Fibroblast of gingiva (primary cell): ENCODE measurements at places on chromosomes 12 and 14.
A peak's percentile ranks its signal among the peaks of the same experiment; 100 is the strongest.

- DNase-seq, result peak; percentile 45
These were observed 4.7 kb upstream of the CCER1 start for GRCh38 chr12:90959538-90960139.

GRCh38 chr12:19967431-19967830 is 400.9 kb upstream of the PDE3A start:
- peak; percentile 93 for DNase-seq

- no peak for DNase-seq
These were observed 57.4 kb downstream of the TESC start for GRCh38 chr12:117041798-117042170.

DNA sequence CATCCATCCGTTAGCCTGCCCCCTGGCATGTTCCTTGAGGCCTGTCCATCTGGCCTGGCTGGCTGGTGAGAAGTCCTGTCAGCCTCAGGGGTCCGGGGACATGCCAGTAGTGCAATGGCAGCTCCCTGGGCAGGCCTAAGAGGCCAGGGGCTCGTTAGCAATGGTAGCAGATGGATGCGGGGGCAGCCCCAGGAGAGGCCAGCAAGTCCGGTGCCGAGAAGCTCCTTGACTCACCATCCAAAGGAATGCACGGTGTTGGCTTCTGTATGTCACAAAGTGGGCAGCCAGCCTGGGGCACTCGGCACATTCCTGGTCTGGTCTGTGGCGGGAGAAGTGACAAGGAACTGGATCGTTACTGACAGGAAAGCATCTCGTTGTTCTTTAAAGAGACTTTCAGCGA is 319.9 kb downstream of the CACNA1C start:
- DNase-seq, result no peak

DNA sequence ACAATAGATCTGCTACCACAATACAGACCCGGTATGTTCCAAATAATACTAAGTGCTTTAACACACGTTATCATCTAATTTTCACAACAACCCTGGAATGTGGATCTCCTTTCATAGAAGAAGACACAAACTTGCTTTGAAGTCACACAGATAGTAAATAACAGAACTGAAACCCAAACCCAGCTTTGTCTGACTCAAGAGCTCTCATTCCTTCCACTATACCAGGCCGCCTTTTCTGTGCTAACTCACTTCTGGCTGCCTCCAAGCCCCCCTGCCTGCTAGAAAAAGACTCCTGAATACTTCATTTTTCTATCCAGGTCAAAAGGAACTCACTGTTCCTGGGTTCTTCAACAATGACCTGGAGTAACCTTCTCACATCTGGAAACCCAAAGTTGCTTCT is 37.8 kb downstream of the PRPF40B start:
- no peak for DNase-seq

DNA sequence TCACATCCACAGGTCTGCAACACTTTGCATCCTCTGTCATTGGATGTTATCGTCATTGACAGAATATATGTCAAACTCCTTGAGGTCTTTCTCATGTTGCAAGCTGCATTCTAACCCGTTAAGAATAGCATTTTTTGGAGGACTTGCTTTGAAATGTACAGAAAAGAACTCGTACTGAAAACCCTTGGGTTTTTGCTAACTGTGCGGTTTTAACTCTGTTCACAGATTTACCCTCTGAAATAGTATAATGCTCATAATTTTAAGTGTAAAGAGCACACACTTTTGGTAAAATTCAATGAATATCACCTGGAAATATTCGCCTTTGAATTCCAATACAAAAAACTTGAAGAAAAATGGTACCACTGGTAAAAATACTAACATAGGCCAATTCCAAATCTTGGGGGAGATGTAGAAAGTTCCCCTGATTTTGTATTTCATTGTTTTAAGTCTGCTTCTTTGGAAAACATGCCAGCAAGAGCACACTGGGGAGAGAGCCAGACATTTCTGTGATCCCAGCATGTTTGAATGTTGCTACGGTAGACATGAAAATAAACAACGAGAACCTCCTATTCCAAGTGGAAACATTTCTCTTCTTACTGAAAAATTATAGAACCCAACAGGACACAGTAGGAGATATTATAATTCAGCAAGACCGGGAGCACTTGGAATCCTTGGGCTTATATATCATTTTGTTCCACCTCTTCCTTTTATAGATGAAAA is 446.0 kb downstream of the AEBP2 start:
- DNase-seq, result peak; percentile 50

- no peak for DNase-seq
These were observed 24.2 kb upstream of the AMN start for GRCh38 chr14:102898298-102898697.
